ENCODE measurements at places on chromosomes 11 and 22.

DNA sequence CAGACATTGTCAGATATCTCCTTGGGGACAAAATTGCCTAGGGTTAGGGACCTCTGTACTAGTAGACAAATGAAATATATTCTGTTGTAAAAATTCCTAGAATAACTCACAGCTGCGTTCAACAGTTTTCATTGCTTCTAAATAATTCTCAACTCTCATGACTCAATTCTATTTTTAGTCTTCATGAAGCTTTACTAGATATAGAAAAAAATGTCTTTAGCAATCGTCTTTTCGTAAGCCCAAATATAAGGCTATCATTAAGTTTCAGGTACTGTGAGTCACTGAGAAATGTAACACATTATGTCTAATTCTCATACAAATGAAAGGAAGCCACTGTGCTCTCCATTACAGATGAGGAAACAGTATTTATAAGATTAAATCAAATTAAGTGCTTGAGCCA lies 6.4 kb downstream of the MMP12 start:
- DNase-seq: no peak

- no peak for DNase-seq
Observed at GRCh38 chr11:88475991-88476418, 138.5 kb upstream of the CTSC start.

DNA sequence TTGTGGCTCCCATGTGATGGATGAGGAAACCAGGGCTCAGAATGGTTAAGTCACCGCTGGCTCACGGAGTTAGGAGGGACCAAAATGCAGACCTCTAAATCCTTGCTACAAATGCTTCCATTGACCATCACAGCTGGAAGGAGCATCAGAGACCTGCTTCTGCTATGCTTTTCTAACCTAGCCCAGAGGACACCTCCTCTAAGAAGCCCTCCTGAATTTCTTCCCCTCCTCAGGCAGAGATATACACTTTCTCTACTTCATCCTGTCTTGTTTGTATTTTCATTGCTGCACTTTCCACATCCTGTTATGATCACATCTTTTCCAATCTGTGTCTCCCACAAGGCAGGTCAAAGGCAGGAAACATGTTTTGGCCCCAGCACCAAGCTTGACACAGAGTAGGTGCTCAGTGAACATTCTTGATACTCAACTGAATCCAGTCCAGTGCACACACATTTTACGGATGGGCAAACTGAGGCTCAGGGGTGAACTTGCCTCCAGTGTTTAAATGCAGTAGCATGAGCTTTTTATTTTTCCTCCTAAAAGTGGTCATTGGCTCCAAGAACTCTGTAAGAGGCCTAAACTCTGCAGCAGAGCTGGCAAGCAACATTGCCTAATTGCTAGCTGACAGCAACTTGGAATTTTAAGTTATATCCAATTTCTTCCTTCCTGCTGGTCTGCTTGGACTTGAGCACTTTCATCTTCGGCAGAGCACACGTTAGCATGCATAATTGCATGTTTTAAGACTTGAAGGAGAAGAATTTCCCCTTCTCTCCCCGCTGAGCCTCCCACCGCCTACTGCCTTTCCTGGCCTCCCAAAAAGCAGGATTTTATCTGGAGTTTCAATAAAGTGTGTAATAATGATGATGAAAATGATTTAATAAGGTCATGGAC lies 12.7 kb downstream of the SCUBE1 start:
- no peak for DNase-seq

GRCh38 chr11:120285256-120285655 lies 39.8 kb upstream of the TLCD5 start:
- no peak for DNase-seq

DNA sequence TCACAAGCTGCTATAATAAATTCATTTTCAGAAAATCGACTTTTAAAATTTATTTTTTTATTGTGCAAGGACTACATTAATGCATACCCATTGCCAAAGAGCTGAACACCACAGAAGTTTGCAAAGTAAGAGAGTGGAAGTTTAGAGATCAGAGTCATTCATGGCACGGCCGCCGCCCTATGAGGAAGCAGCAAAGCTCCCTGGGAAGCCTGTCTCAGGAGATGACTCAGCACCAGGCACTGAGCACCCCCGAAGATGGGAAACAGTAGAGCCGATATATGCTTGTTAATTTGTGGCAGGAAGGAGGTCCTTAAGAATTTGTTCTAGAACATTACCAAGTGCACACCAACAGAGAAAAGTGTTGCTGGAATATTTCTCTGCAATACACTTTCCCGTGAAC lies 693.7 kb downstream of the OPCML start:
- no peak for DNase-seq

DNA sequence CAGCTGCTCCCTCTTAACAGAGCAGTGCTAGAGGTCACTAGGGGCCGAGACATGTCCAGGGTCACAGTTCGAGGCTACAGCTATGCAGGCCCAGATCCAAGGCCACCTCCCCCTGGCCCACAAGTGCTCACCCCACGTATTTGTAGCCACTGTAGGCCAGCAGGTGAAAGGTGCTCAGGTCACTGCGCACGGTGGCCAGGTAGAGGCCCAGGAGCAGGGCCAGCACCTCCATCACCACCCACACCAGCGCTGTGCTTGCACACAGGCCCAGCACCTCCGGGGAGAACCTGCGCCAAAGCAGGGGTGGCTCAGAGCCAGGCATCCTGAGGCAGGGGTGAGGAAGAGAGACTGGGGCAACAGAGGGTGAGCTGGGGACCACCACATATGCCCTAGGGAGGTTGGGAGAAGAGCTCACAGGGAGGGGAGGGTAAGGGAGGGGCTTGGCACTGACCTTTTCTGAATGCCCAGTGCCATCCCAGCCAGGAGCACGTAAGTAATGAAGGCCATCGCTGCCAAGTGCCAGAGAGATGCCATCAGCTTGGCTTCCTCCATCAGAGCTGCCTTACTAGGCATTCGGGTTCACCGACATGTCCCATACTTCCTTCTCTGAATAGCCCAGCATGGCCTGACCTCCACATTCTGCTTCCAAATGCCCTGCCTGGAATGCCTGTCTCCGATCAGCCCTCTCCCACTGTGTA lies 3.5 kb downstream of the YIF1A start:
- DNase-seq: no peak

DNA sequence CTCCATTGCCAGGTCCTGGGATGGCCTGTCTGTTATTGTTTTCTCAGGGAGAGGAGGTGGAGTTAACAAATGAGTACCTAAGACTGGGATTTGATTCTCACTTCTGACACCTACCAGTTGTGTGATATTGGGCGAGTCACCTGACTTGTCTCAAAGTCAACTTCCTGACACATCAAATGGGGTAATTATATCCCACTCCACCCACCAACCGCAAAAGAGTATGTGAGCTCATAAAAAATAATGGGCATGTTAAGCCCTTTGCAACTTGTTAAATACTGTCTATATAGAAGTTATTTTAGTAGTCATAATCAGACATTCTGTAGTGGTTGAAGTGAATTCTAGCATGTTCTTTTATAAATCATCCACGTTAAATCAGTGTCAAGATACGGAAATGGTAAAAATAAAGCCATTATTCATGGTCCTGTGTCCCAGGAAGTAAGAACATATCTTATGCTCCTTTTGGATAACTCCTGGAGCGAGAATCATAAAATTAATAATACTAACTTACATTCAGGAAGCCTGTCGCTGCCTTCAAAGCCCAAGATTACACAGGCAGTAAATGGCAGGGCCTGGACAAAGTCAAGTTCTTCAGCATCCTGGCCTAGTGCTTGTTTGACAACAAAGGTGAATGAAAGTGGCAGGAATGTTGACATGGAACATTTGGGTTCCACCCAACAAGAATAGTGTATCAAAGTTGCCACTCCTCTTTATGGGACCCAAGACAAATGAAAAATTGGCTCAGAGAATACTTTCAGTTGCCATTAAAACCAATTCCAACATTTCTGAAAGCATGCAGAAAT lies 54.3 kb downstream of the SYTL2 start:
- DNase-seq: no peak

DNA sequence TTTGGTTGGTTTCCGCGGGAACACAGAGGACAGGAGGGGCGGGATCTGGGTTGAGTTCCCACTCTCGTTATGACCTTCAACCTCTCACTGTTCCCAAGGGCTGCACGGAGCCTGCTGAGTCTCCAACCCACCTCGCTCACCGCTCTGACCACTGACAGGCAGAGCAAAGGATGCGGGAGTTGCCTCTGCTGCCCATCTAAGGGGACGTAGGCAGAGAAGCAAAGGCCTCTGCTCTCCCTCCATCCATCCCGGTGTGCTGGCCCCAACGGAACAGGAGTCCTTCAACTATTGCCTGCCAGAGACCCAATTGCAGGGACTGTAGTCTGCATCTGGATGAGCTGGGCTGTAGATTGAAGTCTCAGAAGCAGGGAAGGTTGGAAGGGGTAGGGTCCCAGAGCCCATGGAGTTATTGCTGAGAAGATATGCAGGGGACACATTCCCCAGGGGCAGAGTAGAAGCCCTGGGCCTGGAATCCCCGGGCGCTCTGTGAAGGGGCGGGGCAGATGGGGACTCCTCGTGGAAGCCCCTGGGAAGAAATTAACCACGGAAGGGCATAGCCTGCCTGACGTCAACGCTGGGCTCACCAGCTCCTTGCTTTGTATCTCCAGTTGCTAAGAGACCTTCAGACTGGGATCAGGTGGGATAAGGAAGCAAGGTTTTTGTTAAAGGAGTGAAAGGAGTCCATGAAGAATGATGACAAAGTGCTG lies 12.7 kb upstream of the FXYD2 start:
- peak; percentile 22 for DNase-seq

DNA sequence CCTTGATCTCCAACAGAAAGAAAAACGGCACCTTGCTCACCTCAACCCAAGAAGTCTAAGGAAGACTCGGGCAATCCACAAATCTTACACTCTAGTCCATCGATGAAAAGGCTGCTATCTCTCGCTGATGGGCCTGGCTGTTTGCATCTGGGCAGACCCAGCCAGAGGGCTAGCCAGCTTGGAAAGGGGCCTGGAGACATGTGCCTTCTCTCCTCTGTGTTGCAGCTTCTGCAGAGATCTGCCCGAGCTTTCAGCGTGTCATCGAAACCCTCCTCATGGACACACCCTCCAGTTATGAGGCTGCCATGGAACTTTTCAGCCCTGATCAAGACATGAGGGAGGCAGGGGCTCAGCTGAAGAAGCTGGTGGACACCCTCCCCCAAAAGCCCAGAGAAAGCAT lies 3.2 kb downstream of the SCGB1A1 start:
- DNase-seq: no peak

DNA sequence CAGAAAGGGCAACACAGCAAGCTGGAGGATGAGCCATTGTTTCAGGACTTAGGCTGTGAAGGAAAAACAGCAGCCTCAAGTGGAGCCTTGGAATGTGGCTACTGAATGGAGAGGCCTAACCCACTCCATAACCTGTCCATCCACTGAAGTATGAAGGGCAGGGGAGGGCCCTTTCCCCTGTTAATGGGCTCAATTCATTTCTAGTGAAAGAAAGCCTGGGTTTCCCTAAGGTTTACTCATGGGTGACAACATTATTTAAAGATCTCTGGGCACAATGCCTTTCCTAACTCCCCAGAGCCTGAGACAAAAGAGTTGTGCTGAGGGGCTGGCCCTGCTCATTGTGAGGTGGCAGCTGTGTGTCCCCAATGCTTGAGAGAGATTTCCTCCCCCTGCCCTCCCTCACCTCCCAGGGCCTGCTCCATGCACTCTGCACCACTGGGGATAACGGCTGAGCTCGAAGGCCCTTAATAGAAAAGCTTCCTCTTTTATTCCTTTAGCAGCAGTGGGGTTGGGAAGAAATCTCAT lies 83.8 kb downstream of the ME3 start:
- DNase-seq: no peak

- DNase-seq: no peak
Observed at GRCh38 chr11:80473562-80473961, 1032.7 kb upstream of the TENM4 start.

DNA sequence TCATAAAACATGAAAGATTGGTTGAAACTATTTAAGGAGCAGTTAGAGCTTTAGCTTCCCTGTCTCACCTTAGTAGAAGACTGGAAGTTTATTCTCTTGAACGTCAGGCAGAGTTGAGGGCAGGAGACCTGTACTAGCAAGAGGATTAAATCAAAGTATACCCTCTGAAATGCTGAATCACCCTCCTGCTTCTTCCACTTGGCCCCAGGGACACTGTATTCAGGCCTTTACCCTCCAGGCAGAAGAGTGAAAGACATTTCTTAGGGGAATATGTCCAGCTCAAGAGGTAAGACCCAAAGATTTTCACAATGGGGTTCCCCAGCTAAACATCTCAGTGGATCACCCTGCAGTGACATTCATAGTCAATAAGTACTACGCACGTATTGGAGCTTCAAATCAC lies 11.9 kb downstream of the APOA4 start:
- no peak for DNase-seq

GRCh38 chr22:47307326-47307725 lies 544.9 kb downstream of the TBC1D22A start:
- DNase-seq: no peak

DNA sequence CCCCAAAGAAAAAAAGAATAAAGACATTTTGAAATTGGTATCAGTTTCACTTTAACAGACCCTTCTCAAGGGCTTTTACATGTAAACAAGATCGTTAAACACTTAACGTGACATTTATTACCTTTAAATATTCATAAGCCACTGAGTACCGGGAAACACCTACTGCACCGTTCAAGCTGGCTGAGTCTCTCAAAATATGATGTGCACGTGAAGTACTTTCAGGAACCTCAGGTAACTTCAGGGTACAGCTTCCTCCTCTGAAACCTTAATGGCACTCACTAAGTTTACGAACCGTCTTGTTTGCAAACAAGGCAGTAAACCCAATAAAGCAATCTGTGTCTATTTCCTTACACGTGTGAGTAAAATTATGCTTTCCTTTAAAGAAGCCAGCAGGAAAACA lies 105.5 kb upstream of the TENM4 start:
- DNase-seq: no peak

DNA sequence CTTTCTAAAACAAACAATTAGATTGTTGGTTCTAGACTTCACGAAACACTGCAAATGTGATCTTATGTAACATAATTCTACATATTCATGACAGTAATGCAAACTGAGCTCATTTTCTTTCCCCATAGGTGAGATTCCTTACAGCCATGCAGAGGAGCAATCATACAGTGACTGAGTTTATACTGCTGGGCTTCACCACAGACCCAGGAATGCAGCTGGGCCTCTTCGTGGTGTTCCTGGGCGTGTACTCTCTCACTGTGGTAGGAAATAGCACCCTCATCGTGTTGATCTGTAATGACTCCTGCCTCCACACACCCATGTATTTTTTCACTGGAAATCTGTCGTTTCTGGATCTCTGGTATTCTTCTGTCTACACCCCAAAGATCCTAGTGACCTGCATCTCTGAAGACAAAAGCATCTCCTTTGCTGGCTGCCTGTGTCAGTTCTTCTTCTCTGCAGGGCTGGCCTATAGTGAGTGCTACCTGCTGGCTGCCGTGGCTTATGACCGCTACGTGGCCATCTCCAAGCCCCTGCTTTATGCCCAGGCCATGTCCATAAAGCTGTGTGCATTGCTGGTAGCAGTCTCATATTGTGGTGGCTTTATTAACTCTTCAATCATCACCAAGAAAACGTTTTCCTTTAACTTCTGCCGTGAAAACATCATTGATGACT lies 1.5 kb downstream of the OR9G1 start:
- DNase-seq: no peak

DNA sequence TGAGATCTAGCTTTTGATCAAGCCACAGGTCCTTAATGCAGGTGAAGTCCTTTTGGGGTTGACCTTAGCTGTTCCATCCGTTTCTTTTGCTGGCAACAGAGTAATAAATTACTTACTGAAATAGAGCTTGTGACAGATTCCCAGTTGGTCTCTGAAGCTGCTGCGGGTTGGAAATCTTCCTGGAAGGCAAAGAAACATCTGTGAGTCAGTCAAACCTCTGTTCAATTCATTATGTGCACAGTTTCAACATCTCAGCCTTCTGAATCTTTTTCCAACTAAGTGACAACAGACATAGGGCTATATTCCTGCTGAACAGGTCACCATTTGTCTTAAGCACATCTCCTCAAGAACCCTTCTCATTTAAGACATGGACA lies 88.9 kb upstream of the DDI1 start:
- no peak for DNase-seq
